Stimulated activated CD8-positive, alpha-beta memory T cell treated with anti-CD3 and anti-CD28 coated beads, Interleukin-7, amount 100 ng/mL, for 4 hours (primary cell): ENCODE measurements at places on chromosomes 2 and 18.
A peak's percentile ranks its signal among the peaks of the same experiment; 100 is the strongest.

DNA sequence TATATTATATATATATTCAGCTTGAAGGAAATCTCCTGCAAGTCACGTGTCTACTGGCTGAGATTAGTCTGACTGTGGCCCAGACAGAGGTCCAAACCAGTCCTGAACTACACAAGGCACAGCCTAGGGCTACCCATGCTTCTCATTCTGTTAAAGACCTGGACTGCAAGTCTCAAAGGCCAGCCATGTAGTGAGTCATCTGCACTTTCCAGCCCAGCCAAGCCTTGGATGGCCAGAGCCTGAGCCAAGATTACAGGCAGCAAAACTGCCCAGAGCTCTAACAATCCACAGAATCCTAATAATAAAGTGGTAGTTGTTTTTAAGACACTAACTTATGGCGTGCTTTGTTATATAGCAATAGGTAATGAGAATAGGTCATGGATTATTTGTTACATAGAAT, 259.6 kb downstream of the SS18 start:
- DNase-seq = no peak

DNA sequence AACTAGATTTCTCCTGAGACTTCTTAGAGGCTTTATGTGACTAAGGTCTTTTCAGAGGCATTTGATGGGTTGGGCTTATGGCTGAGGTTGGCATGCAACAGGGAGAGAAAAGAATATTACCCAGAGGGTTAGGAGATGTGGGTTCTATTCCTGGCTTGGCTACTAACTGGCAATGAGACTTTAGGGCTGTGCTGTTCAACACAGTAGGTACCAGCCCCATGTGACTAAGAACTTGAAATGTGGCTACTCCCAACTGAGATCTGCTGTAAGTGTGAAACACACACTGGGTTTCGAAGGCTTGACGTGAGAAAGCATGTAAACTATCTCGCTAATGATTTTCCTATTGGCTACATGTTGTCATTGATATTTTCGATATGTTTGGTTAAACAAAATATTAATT, 324.9 kb upstream of the SLC14A2 start:
- no peak for DNase-seq

GRCh38 chr18:75208155-75208835, 644 bp downstream of the PTGR3 start:
- peak; percentile 36 for DNase-seq

DNA sequence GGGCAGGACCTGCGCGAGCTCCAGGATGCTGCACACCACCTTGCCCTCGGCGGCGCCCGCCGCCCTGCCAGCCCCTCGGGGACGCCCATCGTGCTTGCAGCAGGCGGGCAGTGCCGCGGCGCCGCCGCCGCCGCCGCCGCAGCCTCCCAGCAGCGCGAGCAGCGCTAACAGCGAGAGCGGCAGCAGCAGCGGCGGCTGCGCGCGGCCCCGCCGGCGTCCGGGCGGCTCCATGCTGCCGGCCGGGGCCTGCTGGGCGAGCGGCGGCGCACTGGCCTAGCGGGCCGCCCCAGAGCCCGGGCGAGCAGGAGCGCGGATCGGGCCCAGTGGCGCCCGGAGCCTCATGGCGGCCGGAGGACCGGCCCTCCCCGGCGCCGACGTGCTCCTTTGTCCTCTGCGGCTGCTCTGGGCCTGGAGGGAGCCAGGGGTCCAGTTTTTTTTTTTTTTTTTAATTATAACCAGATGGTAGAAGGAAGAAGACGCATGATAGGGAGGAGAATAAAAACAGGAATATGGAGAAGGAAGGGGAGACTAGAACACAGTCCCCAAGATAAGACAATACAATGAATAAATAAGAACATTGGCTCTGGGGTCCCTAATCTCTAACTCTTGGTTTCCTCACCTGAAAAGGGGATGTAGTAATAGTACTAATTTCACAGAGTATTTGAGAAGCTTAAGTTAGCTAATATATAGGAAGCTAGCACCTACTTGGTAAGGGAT, 17.1 kb upstream of the ANKRD62 start:
- no peak for DNase-seq

- DNase-seq = no peak
Observed at GRCh38 chr18:75142677-75143076, 66.3 kb downstream of the PTGR3 start.

DNA sequence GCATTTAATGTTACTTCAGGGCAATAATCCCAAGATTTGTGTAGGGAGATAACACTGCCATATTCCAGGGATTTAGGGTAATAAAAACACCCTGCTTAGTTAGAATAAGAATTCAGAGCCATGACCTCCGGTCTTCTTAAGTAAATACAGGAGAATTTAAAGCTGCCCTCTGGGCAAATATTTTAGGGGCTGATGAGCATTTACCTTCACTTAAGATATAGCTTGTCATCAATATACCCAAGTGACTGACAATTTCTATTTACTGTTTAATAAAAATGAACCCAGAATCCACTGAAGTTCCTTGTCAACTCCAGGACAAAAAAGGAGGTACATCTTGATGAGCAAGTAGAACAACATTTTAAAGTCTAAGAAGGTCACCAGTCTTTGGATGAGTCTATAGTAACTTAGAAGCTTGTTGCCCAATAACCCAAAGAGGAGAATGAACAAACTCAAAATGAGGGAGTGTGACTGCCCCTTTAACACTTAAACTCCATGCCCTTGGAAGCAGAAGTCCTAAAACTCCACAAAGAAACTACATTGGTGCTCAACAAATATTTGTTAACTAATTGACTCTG, 24.3 kb upstream of the IKZF2 start:
- DNase-seq = no peak

GRCh38 chr2:96933305-96934181, 52.8 kb downstream of the FAM178B start:
- DNase-seq = no peak

DNA sequence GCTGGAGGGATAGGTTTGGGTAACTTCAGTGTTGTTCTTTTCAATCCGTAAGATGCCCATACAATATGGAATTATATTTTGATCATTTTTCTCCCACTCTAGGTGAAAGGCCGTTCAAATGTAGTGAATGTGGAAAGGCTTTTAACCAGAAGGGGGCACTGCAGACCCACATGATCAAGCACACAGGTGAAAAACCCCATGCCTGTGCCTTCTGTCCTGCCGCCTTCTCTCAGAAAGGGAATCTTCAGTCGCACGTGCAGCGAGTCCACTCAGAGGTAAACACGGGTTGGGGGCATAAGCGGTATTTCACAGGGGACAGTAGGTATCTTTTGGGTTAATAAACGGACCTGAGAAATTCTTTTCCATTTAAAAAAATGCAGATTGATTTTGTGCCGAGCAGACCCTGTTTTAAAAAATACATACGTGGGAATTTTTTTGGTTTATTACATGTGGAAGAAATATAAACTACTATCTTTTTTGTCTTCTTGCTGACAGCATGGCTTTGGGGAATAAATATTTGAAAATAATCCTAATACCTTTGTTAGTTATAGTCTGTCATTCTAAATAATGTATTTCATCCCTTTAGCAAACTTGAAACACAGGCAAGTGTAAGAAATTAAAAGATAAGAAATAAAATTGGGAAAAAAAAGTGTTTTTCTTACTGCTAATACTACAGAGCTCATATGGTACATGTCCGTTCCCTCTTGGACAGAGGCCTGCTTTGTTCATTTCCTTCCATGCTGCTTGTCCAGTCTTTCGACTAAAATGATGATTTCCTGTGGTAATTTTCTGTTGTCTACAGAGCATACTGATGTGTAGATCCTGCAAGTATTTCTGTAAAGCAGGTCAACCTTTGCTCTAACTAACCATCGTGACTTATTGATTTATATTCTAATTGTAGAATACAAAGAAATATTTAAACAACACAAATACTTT, 53.3 kb downstream of the ZNF236 start:
- DNase-seq = no peak

- DNase-seq = no peak
Observed at GRCh38 chr2:58796239-58796910, 555.2 kb upstream of the FANCL start.

DNA sequence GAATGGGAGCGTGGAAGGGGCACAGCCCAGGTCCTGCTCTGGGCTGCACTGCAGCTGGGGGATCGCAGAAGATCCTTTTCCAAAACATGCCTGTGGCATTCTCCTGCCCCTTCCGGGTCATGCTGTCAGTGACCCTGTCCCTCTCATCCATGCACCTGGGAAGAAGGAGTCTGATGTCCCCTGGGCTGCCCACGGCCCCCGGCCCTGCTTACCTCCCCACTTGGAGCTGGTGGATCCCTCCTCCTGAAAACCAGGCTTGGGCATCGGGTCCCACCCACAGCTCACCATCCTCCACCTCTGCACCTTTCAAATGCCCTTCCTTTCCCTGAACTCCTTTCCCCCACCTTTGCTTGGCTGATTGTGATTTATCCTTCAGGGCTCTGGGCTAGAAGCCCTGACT, 11.8 kb downstream of the INHBB start:
- DNase-seq = no peak

DNA sequence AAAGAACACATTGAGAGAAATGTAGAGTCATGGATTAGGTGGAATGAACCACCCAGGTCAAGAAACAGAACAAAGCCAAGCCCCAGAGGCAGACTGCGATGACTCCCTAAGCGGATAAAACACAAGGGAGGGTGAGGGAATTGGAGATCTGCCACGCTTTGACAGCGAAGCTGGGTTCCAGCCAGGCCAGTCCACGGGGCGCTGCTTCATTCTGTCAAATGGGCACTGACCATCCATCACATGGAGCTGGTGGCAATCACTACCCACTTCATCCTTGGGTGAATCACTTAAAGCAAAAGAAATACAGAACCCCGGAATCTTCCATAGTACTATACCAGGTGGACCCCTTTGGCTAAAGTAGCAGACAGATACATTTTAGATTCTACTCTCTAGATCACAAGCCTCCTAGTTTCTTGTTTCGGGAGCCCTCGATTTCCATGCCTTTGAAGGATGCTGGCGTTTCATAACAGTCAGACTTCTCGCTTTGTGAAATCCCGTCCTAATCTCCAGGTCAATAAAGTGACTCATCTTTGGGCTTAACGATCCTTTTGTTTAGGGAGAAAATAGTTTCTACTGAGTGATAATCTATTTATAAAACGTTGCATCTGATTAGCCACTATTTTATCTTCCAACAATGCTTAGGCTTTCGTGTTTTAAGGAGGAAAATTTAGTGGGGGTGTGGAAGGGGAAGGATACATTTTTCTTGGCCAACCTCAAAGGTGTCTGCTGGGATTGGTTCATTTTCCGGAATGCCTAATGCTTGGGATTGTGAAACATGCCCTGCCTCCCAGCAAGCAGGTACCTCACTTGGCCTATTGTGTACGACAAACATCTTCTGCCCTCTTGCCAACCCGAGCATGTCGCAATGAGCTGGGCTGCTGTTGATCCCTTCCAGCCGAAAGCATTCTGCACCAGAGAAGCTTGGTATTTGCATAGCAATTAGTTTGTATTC, 44.1 kb upstream of the HDAC4 start:
- DNase-seq = no peak

DNA sequence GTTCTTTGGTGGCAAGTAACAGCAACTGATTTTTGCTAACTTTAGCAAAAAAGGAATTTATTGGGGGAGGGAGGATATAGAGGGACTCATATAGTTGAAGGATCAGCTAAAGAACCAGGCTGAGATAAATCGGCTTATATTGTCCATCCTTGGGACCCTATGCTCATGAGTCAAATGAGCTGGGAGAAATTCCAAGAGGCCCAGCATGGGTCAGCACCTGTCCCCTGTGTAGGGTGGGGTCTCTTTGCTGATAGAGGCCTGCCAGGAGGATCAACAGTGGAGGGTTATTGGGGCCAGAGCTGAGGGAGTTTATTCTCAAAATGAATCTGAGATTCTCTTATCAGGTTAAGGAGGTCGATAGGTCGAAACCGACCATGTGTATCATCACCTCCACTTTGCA, 97.2 kb downstream of the VAPA start:
- no peak for DNase-seq

DNA sequence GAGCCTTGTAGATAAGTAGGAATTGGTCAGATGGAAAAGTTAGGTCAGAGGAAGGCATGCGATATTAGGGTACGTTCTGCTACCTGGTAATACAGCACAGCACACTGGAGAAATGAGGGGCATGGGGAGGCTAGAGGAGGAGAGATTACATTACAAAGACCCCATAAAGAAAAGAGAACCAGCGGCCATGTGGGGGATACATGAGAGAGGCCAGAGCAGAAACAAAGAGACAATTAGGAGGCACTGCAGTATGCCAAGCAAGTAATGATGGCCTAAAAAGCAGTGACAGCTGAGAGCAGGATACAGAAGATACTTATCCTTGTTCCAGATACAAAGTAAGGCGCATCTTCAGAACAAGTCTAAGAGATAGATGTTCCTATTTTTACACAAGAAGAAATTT, 40.0 kb downstream of the TXNL1 start:
- no peak for DNase-seq

DNA sequence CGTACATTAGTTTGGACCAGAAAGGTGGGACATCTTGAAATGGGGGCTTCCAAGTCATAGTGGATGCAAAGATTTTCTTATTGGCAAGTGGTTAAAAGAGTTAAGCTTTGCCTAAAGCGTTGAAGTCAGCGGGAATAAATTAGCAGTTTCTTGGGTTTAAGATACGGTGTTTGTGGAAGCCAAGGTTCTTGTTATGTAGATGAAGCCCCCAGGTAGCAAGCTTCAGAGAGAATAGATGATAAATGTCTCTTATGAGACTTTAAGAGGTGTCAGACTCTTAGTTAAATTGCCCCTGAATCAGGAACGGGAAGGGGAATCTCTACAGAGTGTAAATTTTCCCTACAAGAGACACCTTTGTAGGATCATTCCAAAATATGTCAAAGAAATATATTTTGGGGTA, 10.9 kb upstream of the GLS start:
- no peak for DNase-seq

- DNase-seq = no peak
Observed at GRCh38 chr2:145283131-145283530, 763.2 kb upstream of the ZEB2 start.

- DNase-seq = no peak
Observed at GRCh38 chr2:75800456-75800855, 89.7 kb upstream of the GCFC2 start.

DNA sequence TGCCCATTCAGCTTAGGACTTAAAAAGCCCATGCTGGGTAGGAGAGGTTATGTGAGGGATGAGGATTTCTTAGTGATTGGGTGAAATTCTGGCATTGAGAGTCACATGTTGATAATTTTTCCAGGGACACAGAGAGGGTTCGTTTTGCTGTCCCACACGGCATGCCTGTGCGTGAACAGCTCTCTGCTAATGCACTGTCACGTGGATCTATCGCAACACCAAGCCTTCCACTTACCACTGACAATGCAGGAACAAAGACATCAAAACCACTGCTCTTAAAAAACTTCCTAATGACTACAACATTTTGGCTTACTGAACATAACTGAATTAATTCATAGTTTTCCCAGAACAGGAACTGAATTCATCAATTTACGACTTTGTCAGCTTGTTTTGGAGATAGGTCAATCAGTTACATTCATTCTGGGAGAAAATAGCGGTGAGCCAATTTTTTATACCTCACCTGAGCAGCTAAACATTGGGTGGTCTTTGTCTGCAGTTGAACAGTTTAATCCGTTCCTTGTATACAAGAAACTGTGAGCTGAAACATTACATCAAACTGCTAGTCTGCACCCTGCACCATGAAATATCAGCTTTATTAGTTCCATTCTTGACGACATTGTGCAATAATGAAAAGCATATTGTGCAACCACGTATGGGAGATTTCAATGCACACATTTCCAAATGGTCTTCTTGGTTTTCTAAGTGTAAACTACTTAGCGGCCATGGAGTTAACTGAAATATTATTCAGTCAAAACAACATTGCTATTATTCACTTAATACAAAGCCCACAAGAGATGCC, 127.1 kb downstream of the LPIN1 start:
- DNase-seq = no peak
